ENCODE measurements at places on chromosomes 1 and 21.

DNA sequence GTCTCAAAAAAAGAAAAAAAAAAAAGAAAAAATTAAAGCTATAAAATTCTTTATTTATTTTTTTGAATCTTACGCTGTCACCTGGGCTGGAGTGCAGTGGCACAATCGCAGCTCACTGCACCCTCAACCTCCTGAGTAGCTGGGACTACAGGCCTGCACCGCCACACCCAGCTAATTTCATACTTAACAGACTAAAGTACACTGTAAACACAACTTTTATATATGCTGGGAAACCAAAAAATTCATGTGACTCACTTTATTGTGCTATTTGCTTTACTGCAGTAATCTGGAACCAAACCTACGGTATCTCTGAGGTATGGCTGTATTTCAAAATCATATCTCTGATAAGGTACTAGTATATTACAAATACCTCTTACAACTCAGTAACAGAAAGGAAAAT is 40.3 kb downstream of the HSF2BP start:
- DNase-seq = no peak

DNA sequence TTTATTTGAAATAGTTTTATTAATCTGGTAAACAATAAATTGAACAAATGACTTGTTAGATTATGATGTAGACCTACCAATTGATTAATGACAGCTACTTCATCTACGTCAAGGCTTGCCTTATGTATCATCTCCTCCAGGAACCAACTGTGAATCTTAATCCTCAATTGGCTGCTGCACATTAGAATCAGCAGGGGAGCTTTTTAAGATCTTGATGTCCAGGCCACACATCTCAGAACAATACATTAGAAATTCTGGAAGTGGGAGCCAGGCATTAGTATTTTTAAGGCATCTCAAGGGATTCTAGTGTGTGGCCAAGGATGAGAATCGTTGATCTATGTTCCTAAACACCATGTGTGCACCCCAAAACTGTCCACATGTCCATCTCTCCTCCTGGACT is 52.0 kb upstream of the LYPLAL1 start:
- DNase-seq = no peak

GRCh38 chr1:222926566-222926965 is 111.7 kb downstream of the DISP1 start:
- DNase-seq = no peak

- no peak for DNase-seq
These were observed 27.3 kb upstream of the WASF2 start for GRCh38 chr1:27517301-27517700.

GRCh38 chr1:214107322-214108096 is 119.7 kb downstream of the PROX1 start:
- DNase-seq = no peak
